ENCODE measurements at places on chromosomes 7 and 10.

- no peak for DNase-seq
These were observed 16.4 kb downstream of the CACUL1 start for GRCh38 chr10:118738406-118738805.

GRCh38 chr10:132876993-132877431 is 65.4 kb downstream of the CFAP46 start:
- DNase-seq, result no peak

- DNase-seq, result no peak
These were observed 14.6 kb downstream of the IFIT3 start for GRCh38 chr10:89342206-89342958.

- DNase-seq, result no peak
These were observed 945 bp downstream of the ADO start for GRCh38 chr10:62805231-62806099.

DNA sequence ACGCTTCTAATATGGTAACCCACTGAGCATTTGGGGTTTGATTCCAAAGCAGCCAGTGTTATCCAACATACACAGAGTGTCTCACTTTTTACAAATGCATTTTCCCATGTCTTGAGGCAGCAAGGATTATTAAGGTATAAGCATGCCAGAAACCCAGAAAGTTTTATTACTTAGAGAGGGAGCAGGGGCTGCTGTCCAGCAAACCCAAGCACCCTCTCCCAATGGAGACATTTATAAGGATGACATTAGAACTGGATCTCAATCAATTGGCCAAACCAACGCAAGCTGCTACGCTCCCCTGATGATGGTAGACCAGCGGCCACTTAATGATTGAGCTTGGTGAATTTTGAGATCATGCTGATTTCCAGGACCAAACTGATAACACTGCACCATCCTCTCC is 176.3 kb downstream of the FANK1 start:
- DNase-seq, result no peak

GRCh38 chr10:96949039-96949683 is 117.1 kb downstream of the LCOR start:
- DNase-seq, result no peak

GRCh38 chr7:155287284-155287935 is 10.3 kb upstream of the INSIG1 start:
- no peak for DNase-seq

- DNase-seq, result no peak
These were observed 200.1 kb upstream of the FOXP2 start for GRCh38 chr7:114214466-114214865.

Data from activated CD4-positive, alpha-beta T cell treated with anti-CD3 and anti-CD28 coated beads, Interleukin-2, amount 10 ng/mL, durations not matched to agents 24 days and 14 days (primary cell).